NCI-H187 treated with DMSO at 0.1 percent for 48 hours (cell line): ENCODE measurements at places on chromosomes 16 and 17.

DNA sequence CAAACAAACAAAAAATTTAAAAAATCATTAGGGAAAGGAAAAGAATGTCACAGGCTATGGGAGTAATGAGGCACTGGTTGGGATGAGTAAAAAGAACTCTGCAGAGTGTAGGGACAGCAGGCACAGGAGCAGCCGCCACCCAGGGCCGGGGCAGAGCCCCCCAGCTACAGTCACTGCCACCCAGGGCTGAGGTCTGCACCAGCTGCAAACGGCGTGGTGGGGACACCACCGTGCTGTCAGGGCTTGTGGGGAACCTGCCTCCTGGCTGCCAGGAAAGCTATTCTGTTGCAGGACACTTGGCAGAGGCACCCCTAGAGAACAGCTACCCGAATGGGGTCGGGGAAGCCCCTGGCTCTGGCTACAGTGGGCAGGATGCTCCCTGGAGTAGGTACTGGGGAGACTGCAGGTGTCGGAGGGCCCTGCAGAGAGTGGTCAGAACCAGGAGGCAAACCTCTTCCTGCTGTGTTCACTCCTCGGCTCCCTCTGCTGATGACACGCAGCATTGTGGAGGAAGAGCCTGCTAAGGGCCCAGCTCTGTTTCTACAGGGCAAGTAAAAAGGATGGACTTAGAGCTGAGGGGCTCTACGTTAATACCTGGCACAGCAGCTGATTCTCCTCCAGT, 32.3 kb upstream of the CAPN15 start:
- DNase-seq = no peak

- DNase-seq = no peak
Measured at GRCh38 chr17:15341385-15341849, at the start of gene TEKT3. TSS of gene TEKT3 (minus strand) at chr17:15341597. CDS start at chr17:15331585, 10,012 bp downstream.

- no peak for DNase-seq
Measured at GRCh38 chr16:58820411-58820810, 86.3 kb upstream of the GOT2 start.

DNA sequence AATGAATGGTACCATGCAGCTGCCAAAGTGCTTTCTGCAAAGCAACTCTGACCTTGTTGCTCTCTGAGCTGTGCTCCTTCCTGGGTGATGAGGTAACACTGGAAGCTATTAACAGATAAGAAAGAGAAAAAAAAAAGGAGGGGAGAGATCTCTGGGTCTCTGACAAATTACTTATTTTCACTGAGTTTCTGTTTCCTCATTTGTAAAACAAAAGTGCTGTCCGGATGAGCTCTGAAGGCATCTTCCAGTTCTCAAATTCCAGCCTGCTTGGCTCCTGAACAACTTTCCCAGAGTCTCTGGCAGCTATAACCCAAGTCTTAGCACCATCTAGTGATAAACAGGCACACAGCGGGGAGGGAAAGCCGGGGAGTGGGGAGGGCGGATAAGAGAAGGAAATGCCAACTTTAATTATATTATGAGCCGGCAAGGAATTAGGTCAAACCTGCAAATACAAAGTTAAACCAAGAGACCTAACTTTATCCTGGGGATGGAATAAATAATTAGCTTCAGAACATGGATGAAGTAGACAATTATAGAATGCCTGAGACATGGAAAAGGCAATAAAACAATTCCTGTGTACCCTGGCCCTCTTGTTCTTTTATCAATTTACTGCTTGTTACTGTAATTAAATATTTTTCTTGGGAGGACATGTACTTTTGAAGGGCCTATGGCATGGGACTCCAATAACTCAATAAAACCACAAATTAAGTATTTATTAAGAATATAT, 61.3 kb upstream of the KIFC3 start:
- no peak for DNase-seq

DNA sequence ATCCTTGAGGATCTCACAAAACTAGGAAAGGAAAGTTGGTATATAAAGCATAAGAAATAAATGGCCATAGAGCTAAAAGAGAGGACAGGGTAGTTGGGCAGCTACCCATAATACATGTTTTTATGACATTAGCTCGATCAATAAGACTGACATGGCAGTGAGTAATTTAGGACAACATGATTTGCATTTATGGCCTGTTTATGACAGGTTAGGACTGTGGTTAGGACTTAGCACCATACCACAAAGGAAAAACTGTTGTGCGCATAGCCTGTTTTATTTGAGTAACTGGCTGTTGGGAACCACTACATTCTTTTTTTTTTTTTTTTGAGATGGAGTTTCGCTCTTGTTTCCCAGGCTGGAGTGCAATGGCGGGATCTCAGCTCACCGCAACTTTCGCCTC, 18.0 kb upstream of the TRIM37 start:
- no peak for DNase-seq
